ENCODE measurements at places on chromosomes 5 and 9.

GRCh38 chr9:91948597-91949391, 1.2 kb downstream of the ROR2 start:
- no peak for DNase-seq

DNA sequence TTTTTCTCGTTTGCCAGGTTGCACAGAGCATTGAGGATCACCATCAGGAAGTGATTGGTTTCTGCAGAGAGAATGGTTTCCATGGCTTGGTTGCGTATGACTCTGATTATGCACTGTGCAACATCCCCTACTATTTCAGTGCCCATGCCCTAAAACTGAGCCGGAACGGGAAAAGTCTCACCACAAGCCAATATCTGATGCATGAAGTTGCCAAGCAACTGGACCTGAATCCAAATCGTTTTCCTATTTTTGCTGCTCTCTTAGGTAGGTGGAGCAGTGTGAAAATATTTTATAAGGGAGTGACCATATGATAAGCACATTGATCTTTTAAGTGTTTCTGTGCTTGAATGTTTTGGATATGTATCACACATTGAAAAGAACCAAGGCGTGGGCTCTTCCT, 17.7 kb upstream of the FAM120AOS start:
- no peak for DNase-seq

DNA sequence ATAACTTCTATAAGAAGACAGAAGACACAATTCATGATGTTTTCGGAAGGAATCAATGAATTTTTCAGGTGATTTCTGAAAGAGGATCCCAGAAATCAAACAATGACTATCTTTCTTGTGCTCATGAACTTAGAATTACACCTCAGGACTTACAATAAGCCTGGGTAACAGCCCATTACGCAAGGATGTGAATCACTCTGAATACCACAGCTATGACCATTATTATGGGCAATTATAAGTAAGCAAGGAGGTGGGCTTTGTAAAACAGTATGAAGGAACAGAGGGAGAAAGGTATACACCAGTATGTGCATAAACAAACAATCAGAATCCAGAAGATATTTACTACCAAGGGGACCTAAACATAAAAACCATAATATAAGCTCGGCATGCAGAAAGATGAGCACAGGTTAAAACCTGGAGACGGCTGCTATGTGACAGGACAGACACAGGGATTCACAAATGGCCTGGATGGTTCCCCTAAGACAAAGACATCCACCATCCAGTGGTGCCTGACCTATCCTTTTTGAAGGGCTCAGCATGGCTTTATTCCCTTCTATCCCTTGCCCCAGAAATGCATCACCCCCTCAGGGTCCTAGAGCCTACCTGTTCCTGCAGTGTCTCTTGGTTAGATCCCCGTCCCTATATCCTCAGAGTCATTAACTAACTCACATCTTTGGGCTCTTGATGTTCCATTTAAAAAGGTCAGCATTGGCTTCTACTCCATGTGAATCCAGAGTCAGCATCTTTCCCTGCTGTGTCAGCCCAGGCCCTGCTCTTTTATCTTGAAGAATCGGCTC, 21.8 kb upstream of the PPP2CA start:
- no peak for DNase-seq

DNA sequence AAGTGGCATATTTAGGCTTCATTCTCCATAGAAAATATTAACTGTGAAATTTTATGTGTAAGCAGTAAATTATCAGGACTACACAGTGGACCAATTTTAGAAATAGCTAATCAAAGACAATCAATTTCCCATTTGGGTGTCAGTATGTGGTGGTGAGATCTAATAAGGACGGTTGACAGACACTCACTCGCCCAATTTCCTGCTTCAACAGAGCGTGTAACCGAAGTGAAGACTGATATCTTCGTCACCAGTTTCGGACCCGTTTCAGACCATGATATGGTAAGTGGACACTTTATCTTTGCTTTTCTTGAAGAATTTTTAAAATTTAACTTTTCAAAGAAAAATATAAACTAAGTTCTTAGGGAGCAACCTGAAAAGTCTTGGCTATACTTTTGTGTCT, 17.6 kb downstream of the GABRA1 start:
- no peak for DNase-seq

GRCh38 chr5:81230416-81230815, 2.7 kb upstream of the CKMT2 start:
- no peak for DNase-seq

GRCh38 chr9:135119496-135120064, 32.1 kb downstream of the OLFM1 start:
- no peak for DNase-seq

- no peak for DNase-seq
Observed at GRCh38 chr5:35370871-35371270, 140.6 kb upstream of the PRLR start.

DNA sequence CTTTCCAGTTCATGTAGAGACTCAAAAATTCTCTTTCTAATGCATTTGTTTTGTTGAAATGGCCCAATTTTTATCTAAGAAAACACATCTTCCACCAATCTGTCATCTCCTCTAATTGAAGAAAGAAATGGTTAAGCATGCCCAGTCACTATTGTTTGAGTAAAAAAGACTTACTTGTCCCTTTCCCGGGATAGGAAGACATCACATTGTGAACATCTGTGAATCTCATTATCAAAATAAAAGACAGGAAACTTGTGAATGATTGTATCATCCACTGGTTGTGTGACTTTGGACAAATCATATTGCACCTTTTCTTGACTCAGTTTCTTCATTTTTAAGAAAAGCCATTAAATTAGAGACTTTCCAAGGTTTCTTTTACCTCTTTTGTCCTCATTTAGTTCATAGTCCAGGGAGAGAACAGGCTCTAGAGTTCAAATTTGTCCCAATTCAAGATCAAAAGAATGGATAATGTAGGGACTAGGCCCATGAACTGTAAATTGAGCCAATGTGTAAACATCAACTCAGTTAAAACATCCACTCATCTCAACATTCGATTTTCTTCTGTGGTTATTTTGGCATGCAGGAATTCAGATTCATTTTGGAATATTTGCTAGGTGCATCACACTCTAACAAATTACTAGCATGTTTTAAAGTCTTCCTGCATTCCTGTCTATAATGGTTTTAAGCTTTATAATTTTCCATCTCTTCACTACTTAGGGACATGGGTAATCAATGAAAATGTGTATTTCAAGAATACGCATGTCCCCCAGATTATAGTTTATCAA, 838.0 kb upstream of the WWC1 start:
- DNase-seq: peak; percentile 9

- DNase-seq: peak; percentile 77
Observed at GRCh38 chr9:131349881-131350563, 43.9 kb upstream of the PRRC2B start.

GRCh38 chr9:127722055-127722745, 6.3 kb downstream of the TTC16 start:
- DNase-seq: no peak

DNA sequence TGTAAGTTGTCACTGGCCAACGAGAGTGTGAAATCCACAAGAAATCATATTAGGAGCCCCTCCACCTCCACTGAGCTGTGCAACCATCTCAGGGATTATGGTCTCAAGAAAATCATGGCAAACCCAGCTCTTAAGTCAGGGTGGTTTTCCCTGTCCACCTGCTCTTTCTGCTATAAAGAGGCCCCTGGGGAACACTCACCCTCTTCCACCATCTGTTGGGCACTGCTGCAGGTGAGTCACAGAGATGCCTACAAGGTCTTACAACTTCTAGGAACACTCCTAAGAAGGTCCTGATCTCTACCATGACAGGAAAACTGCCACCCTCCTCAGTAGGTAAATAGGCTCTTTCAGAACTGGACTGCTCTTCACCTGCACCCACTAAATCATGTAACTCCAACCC, 61.8 kb downstream of the DRD1 start:
- no peak for DNase-seq

- no peak for DNase-seq
Observed at GRCh38 chr5:142422429-142422828, 97.6 kb upstream of the SPRY4 start.

- DNase-seq: no peak
Observed at GRCh38 chr9:125428060-125428901, 166.7 kb downstream of the GAPVD1 start.

DNA sequence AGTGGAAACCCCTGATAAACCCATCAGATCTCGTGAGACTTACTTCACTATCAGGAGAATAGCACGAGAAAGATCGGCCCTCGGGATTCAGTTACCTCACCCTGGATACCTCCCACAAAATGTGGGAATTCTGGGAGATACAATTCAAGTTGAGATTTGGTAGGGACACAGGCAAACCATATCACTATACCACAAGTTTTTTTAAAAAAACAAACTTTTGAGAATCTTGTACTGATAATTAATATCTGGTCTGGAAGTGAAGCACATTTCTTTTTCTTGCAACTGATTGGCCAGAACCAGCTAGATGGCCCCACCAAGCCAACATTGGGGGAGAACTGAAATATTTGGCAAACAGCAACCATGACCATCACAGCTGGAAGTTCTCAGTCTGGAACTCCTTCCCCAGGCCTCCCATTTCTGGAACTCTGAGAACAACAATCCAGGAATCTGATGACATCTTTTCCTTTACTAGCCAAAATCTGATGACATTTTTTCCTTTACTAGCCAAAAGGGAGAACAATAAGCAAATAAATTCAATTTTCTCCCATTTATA, 51.8 kb upstream of the CDKN2B start:
- no peak for DNase-seq

- DNase-seq: no peak
Observed at GRCh38 chr9:90872835-90873294, 71.2 kb downstream of the SYK start.

- DNase-seq: no peak
Observed at GRCh38 chr5:178177569-178177968, 9.6 kb downstream of the GMCL2 start.

GRCh38 chr5:148259288-148259687, 9.3 kb upstream of the SPINK13 start:
- DNase-seq: no peak

DNA sequence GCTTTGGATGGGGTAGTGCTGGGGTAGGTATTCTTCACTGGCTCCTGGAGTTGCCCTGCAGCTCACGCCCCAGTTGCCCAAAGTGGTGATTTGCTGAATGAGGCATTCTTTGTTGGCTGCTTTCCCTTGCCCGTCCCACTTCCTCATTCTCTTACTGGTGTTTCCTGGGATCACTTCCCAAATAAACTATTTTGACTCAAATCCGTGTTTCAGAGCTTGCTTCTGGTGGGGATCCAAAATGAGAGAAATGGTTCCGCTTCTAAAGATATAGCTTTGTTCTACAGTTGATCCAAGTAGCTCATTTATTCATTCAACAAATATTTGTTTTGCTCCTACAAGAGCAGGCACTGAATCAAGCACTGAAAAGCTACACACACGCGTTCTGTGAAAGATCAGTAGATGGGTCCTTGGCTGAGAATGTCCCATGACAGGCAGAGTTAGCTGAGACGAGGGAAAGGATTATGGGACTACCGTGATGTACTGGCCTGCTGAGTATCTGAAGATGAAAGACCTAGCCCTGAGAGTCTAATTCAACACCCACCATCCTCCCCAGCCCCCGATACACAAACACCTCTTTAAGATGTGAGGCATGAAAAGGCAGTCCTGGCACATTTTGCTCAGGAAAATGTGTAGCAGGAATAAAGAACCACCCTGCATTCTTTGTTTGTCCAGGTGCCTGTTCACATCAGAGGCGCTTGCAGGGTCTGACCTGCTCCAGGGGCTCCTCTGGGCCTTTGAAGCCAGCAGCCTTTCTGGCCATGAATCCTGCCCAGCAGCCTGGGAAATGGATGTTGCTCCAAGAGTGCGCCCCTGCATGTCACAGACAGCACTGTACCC, 143.1 kb upstream of the RANBP3L start:
- DNase-seq: peak; percentile 78

GRCh38 chr5:55313870-55314617, 6.3 kb downstream of the MTREX start:
- no peak for DNase-seq

- DNase-seq: no peak
Observed at GRCh38 chr9:83183621-83184020, 120.7 kb upstream of the RASEF start.

DNA sequence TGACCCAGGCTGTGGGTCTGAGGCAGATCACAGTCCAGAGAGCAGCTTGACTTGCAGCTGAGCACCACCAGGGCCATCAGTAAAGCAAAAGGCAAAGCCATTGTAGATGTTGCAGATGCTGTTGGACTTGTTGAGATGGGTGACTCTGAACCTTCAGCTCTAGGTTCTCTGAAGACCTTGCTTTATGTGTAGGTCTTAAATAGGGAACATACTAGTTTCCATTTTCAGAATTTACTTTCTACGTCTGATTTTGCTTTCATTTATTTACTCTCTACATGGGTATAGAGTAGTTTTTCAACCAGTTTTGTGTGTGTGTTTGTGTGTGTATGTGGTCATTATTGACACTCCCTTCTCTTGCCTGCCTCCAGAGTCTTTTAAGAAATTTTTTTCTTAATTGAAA, at the start of gene IFNA6:
Gene IFNA6, minus strand, starts transcription at position 101 of the 400 bp plus-strand sequence. Its CDS starts 0 bp downstream, at position 101.
- no peak for DNase-seq

- no peak for DNase-seq
Observed at GRCh38 chr9:69470186-69470977, 145.4 kb downstream of the ENTREP1 start.

- DNase-seq: no peak
Observed at GRCh38 chr5:109701792-109702191, 12.1 kb downstream of the MAN2A1 start.

GRCh38 chr9:19429595-19429994, 20.8 kb downstream of the ACER2 start:
- DNase-seq: no peak

DNA sequence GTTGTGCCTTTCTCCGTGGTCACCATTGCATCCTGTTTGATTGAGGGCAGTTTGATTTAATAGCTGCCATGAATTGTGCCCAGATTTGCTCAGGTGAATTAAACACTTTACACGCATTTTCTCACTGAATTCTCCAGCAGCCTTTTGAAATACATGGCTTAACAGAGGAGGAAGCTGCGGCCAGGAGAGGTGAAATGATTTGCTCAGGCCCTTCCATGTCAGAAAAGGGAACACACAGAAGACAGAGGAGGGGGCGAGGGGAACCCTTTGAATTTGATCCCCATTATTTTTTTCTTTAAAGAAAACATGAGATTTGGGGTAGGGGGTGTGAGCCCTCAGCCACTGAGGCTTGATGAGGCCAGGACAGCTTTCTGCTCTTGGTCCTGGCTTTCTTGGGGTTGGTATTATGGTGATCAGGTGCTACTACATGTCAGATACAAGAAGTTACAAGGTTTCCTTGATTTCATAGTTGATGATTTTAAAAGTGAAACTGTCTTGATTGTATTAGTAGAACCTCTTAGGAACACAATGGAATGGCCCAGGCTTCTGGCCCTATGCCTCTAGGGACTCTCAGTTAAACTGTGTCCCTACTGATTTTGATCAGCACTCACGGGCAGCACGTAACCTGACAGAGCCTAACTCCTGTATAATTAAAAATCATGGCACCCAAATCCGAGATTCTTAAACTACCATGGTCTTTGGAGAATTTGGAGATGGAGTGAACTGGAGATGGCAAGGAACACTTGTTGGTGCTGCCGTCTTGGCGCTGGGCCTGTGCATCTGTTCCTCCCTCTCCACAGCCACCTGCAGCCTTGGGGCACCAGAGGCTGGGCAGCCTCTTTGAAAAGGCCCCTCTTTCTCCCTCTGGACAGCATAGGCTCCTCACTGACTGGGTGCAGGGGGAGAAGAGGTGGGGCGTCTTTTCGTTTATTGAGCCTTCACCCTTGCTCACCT, 107.9 kb downstream of the TRIO start:
- no peak for DNase-seq
